Activated CD4-positive, alpha-beta T cell treated with anti-CD3 and anti-CD28 coated beads for 36 hours (primary cell): ENCODE measurements at places on chromosomes 16 and 17. TPM values are rescaled to one million over a fixed set of nuclear protein-coding genes. Genes with fewer than 3 reads are reported as not detected.

DNA sequence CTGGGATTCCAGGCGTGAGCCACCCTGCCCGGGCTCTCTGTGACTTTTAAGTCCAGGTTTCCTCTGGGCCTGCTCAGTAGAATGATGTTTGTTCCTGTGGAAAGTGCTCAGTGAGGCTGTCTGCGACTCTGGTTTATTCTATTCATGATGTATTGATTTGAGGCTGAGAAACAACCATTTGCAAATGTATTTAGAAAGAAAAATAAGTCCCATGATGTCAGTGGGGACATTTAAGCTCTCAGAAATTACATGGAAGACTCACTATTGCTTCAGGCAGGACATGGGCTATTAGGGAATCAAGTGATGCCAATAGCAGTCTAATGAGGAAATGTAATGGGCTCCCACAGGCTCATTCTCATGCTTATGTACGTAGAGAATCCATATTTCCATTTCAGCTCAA, 22.2 kb upstream of the KCNG4 start:
- no peak overlapping the region for H3K4me3 ChIP-seq
- peaks cover 15% of the 10 kb centered on the region for H3K27me3 ChIP-seq
- no peaks in the 10 kb centered on the region for H3K4me1 ChIP-seq

DNA sequence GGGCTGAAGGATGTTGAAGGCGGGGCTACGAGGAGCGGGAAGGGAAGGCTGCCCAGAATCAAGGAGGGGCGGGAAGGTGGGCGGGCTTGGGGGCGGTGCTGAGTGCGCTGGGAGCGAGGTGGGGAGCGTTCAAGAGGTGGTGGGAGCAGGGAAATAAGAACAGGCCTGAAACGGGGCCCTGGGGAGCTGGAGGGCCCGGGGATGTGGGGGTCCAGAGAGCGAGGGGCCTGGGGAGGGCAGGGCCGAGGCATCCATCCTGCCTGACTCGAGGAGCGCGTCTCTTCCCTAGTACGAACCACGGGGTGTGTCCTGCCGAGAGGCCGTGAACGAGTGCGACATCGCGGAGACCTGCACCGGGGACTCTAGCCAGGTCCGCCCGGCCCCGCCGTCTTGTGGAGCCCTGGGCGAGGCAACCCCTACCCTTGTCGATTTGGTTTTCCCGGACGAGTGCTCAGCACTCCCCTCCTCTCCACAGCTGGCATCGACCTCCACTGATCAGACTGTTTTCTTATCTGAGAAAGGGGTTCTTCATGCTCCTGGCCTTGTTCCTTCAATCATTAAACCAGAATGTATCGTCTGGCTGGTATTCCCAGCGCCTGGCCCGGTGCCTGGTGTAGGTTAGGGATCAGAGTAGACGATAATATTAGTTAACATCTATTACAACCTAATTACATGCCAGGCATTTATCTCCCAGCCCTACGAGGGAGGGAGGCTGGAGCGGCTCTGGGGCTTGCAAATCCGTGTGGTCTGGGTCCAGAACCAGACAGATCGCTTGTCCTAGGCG, 17.2 kb downstream of the ADAM11 start:
- H3K4me1 ChIP-seq = peaks cover 7% of the 10 kb centered on the region
- peak; percentile 98 for DNase-seq
- H3K36me3 ChIP-seq = no peaks in the 10 kb centered on the region
- peak overlapping the region; percentile 77 for H3K4me3 ChIP-seq
- H3K27me3 ChIP-seq = no peaks in the 10 kb centered on the region

- H3K4me1 ChIP-seq = no peaks in the 10 kb centered on the region
- H3K36me3 ChIP-seq = no peaks in the 10 kb centered on the region
- no peak overlapping the region for H3K4me3 ChIP-seq
- no peak for DNase-seq
- H3K27me3 ChIP-seq = peaks cover 18% of the 10 kb centered on the region
Observed at GRCh38 chr17:62321451-62321850, 58.9 kb upstream of the EFCAB3 start.

DNA sequence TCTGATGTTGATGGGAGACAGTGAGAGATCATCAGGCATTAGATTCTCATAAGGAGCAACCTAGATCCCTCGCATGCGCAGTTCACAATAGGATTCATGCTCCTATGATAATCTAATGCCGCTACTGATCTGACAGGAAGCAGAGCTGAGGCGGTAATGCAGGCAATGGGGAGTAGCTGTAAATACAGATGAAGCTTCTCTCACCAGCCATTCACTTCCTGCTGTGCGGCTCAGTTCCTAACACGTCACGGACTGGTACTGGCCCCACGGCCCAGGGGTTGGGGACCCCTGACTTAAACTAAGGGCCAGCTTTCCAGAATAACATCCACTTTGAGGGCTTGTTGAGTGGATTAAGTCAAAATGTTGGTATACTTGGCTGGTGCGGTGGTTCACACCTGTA, 2.6 kb upstream of the TMEM219 start:
- no peaks in the 10 kb centered on the region for H3K27me3 ChIP-seq
- no peaks in the 10 kb centered on the region for H3K36me3 ChIP-seq
- no peak overlapping the region for H3K4me3 ChIP-seq
- no peak for DNase-seq

DNA sequence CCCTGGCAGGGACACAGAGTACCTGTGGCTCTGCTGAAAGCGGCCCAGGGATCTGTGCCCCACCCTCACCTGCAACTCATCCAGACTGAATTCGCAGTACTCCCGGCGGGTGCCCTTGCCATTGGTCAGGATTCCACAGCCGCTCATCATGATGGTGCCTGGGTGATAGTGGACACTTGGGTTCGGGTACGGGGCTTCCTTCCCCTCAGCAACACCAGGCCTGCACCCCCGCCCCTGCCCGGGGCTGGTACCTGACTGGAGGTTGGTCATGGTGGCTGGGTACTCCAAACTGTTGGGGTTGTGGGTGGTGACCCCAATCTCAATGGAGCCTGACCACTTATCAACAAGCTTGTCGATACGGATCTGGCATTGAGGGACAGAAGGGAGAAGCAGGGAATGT, 2.9 kb downstream of the NEURL4 start:
- DNase-seq = no peak
- no peak overlapping the region for H3K4me3 ChIP-seq
- H3K27me3 ChIP-seq = no peaks in the 10 kb centered on the region

DNA sequence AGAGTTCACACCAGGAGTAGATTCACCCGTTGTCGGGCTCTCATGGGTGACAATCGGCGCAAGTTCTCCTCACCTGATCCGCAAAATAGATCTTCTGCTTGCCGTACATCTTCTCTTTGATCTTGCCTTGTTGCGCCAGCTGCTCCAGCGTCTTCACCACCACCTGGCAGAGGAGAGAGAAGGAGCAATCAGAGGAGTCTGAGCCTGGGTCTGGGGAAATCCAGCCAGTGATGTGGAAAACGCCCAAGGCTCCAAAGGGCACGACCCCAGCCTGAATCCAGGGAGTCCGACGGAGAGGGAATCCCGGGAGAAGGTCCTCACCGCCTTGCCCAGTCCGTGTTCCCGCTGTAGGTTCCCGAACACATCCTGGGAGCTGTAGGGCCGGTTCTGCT, 393 bp downstream of the PSMC3IP start:
- H3K36me3 ChIP-seq = peaks cover 62% of the 10 kb centered on the region
- peaks cover 28% of the 10 kb centered on the region for H3K4me1 ChIP-seq
- H3K27ac ChIP-seq = peak overlapping the region; percentile 98
- peak overlapping the region; percentile 88 for H3K4me3 ChIP-seq
- H3K27me3 ChIP-seq = no peaks in the 10 kb centered on the region

- H3K4me1 ChIP-seq = no peaks in the 10 kb centered on the region
- no peak overlapping the region for H3K27ac ChIP-seq
- H3K27me3 ChIP-seq = no peaks in the 10 kb centered on the region
- no peaks in the 10 kb centered on the region for H3K36me3 ChIP-seq
- DNase-seq = no peak
Observed at GRCh38 chr17:71033336-71033735, 864.0 kb downstream of the KCNJ2 start.

- no peak overlapping the region for H3K27ac ChIP-seq
- no peaks in the 10 kb centered on the region for H3K4me1 ChIP-seq
- no peaks in the 10 kb centered on the region for H3K27me3 ChIP-seq
Observed at GRCh38 chr16:64696866-64697265, 425.0 kb downstream of the CDH11 start.

DNA sequence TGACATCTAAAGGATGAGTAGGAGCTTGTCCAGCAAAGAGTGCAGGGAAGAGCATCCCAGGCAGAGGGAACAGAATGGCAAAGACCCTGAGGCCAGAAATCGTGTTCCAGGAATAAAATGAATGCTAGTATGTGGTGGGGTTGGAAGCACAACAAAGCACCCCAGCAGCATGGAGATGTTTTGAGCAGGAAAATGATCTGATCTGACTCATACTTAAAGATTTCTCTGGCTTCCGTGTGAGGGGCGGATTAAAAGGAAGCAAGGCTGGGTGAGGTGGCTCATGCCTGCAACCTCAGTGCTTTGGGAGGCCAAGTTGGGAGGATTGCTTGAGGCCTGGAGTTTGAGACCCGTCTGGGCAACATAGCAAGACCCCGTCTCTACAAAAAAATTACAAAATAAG, 2.3 kb downstream of the SLC5A11 start:
- no peaks in the 10 kb centered on the region for H3K36me3 ChIP-seq
- no peaks in the 10 kb centered on the region for H3K27me3 ChIP-seq
- no peak for DNase-seq
- H3K27ac ChIP-seq = no peak overlapping the region
- peaks cover 17% of the 10 kb centered on the region for H3K4me1 ChIP-seq
- H3K4me3 ChIP-seq = no peak overlapping the region

DNA sequence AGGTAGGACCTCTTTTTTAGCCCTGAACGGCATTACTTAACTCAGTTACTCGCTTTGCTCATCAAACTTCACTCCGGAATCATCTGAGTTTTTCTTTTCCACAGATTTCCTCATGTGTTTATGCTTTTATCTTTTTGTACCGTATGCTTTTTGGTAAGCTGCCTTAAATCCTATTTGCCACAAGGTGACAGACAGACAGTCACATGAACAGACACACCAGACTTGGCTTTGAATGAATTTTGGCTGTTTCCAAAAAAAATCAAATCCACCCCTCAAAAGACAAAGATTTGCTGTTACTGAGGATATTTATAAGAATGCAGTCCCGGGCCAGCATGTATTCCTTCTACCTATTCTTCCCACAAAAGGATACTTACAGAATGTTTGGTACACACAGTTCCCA, 10.9 kb downstream of the GAS7 start:
- H3K4me3 ChIP-seq = no peak overlapping the region
- H3K27me3 ChIP-seq = no peaks in the 10 kb centered on the region
- H3K36me3 ChIP-seq = no peaks in the 10 kb centered on the region

DNA sequence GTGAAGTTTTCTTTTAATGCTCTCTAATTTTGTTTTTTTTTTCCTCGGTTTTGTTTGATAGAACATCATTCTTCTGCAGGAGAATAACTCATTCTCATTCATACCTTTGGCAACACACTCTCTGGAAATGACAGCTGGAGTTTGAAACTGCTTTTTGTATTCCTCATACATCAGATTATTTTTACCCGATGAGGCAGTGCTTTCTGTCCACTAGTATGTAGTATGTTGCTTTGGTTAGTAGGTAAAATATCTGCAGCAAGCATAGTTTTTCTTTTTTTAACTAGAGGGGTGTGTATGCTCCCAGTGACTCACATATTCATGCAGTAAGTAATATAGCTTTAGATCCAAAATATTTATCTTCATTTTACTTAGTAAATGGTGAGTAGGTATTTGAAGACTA, 6.4 kb downstream of the PRKCA start:
- peaks cover 75% of the 10 kb centered on the region for H3K36me3 ChIP-seq
- no peak for DNase-seq
- H3K4me1 ChIP-seq = peaks cover 83% of the 10 kb centered on the region
- peak overlapping the region; percentile 100 for H3K27ac ChIP-seq
- H3K4me3 ChIP-seq = peak overlapping the region; percentile 30
- no peaks in the 10 kb centered on the region for H3K27me3 ChIP-seq

DNA sequence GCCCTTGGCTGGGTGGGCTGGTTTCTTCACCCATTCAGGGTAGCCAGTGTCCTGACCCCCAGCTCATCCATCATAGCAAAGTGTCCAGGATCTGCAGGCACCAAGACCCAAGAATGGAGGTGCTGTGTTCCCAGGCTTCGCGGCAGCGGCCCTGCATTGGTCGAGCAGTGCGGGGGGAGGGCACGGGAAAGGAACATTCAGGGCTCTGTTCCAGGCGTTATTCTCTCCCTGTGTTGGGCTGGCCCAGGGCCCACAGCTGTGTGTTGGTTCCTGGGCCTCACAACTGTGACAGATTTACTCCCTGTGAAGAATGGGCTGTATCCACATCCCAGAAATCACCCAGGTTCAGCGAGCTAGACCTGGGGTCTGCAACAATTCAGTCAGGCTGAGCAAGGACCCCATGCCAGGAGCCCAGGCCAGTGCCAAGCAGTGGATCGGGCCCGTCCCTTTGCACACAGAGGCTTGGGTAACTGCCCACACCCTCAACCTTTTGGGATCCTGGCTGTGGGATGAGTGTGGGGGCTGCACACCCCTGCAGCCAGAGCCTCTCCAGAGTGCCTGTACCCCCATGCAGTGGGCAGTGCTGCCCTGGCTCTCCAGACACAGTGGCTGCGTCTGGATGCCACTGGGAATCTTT, 10.0 kb downstream of the GPT2 start:
- no peaks in the 10 kb centered on the region for H3K36me3 ChIP-seq
- DNase-seq = no peak
- H3K4me1 ChIP-seq = no peaks in the 10 kb centered on the region
- H3K27ac ChIP-seq = no peak overlapping the region

DNA sequence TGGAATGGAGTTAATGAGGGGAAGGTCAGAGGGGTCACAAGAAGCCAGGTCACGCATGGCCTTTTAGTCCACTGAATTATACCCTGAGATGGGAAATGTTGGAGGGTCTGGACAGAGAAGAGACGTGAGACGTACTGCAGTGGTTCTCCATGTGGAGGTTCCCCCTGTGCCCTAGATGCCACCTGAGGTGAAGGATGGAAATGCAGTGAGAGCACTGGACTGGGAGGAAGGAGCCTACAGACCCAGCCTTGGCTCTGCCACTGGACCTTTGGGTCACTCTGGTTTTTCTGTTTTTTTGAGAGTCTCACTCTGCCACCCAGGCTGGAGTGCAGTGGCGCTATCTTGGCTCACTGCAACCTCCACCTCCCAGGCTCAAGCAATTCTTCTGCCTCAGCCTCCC, 1.8 kb upstream of the PLSCR3 start:
- no peak for DNase-seq
- H3K27me3 ChIP-seq = no peaks in the 10 kb centered on the region
- H3K4me1 ChIP-seq = peaks cover 22% of the 10 kb centered on the region
- H3K36me3 ChIP-seq = peaks cover 16% of the 10 kb centered on the region
- H3K4me3 ChIP-seq = peak overlapping the region; percentile 6
- H3K27ac ChIP-seq = no peak overlapping the region

Gene PERCC1
- not detected for total RNA-seq

Gene SEZ6
- total RNA-seq = not detected

Gene TSPOAP1
- total RNA-seq = 12.4 TPM

Gene CHRNE
- 0.59 TPM for total RNA-seq

Gene CCL11
- not detected for total RNA-seq

Gene BIRC5
- 100 TPM for total RNA-seq

Gene GRB7
- 3.3 TPM for total RNA-seq

Gene TBC1D3G
- total RNA-seq = not detected

Gene OR3A3
- not detected for total RNA-seq

Gene CMTM4
- 3.3 TPM for total RNA-seq

Gene KRTAP2-2
- not detected for total RNA-seq

Gene MILR1
- total RNA-seq = not detected
